ENCODE measurements at places on chromosomes 16 and 17.

DNA sequence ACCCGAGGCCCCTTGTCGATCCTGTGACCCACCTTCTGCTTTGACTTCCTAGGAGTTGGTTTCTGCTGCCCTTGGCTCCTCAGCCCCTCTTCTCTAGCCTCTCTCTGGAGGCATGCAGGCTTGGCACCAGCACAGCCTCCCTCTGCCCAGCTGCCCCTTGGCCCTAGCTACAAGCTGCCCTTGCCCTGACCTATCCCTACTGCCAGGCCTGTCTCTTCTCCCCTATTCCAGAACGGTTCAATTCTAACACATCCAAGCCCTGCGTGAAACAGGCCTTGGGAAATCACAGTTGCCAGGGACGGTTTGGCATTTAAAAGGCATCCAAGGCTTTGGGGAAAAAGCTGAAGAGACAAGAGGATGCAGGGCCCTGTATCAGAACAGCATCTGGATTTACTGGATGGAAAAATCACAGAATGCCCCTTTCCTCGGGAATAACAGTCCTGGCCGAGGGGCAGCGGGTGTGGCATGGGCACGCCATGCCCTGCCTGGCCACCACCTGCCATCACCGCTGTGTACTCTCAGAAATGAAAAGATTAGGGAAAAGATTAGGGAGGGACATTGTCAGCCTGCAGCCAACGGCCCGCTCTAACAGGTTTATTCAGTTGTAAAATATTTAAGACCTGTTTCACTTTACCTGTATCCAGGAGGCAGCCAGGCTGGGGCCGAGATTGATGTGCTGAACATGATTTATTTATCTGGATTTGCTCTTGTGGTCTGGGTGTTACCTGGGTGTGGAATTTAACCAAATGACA lies 15.8 kb downstream of the RAI1 start:
- no peak for DNase-seq

DNA sequence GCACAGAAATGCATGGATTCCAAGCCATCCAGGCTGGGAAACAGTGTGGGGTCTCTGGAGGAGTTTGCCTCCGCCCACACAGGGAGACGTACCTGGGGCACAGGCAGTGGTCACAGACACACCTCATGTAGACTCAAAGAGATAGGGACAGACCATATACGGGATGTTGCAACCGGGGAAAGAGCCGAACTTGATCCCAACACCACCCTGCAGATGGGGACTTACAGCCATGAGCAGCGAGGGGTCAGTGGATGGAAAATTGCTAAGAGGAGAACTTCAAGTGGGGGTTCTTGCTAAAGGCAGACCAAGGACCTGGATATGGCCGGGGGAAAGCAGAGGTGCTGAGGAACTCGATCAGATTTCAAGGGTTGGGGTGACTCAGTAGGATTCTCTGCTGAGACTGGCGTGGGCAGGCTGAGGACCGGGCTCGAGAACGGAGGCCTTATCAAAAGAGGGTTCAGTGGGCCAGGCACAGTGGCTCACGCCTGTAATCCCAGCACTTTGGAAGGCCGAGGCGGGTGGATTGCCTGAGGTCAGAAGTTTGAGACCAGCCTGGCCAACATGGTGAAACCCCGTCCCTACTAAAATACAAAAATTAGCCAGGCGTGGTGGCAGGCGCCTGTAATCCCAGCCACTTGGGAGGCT lies 12.0 kb upstream of the DNAH17 start:
- DNase-seq, result no peak

DNA sequence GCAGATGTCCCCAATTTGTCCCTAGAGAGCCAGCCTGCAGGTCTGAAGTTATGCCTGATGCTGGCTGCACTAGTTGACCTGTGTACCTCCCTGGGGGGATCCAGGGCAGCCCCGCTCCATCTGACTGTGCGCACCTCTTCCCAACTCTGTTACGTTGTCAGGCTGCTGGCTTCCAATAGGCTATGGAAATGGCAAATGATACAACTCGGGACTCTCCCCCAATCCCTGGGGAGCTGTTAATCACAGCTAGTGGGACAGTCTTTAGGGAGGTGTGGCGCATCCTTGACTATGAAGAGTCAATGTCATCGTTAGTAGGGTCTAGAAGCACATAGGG lies 30.1 kb downstream of the GPRC5B start:
- DNase-seq, result no peak

GRCh38 chr16:5895976-5896375 lies 798.4 kb upstream of the EEF2KMT start:
- no peak for DNase-seq

GRCh38 chr17:31722251-31723056 lies 136.6 kb downstream of the COPRS start:
- DNase-seq, result peak; percentile 54

DNA sequence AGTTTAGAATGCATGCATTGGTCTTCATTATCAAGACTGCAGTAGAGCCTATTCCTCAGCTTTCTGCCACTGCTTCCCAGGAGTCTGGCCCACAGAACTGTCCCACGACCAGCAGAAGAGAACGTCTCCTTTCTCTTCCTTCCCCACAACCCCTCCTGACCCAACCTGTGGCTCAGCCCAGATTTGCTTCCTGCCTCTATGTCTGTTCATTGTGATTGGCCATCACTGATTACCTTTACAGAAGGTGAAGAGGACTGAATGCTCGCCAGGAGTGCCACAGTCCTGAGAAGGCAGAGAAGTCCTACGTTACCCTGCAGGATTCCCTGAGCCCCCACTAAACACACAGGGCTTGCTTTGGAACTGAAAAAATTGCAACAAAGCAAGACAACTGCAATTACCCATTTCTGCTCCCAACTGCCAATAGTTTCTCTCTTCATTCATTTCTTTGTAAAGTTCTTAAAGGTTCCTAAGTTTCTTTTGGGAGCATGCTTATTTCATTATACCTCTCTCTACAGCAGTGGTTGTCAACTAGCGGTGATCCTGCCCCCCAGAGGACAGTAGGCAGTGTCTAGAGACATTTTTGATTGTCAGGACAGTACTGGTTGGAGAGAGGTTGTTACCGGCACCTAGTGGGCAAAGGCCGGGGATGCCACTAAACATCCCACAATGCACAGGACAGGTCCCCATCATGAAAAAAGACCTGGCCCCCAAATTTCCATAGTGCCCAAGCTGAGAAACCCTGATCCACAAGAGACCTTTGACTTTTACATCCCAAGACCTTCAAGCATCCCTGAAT lies 4.5 kb upstream of the NAT9 start:
- DNase-seq, result no peak

- no peak for DNase-seq
Measured at GRCh38 chr17:9054126-9054975, 33.0 kb downstream of the NTN1 start.

DNA sequence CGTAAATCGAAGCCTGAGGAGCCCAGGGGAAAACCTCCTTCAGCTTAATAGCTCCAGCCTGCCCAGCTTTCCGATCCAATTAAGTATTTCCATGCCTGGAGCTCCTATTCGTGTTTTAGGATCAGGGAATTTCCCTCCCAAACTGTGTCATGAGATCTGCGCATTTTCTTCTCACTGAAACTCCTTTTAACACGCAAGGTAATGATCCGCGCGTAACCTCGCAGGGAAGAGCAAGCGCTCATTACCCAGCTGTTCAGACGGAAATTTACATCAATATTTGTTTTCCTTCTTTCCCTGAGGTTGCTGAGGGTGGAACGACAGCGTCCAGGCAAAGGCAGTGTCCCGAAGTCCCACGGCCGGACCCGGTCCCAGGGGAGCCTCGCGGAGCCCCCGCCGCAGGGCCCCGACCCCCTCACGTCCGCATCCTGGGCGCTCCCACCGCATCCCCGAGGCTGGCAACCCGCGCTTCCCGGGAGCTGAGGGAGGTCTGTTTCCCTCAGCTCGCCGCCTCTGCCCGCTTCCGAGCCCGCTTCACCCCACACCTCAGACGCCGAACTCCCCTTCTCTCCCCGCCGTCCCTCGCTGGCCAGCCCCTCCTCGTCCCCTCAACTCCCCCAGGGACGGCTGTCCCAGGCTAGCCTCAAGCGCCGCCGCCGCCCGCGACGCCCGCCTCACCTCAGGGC lies 415 bp downstream of the ABCA5 start:
- peak; percentile 33 for DNase-seq

GRCh38 chr16:7209598-7209997 lies 123.0 kb upstream of the RBFOX1 start:
- DNase-seq, result no peak

DNA sequence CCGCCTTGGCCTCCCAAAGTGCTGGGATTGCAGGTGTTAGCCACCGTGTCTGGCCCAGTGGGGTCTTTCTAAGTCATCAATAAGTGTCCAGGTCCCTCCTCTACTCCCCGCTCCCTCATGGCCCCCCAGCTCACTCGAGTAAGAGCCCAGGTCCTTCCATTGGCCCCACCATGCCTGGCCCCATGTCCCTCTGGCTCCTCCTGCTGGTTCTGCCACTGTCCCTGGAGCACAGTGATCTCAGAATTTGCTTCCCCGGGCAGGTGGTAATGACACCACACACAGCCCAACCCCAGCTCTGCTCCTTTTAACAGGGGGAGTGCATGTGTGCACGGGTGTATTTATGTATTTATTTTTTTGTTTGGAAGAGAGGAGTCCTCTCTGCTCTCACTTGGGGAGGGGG lies 19.6 kb downstream of the MGAT5B start:
- no peak for DNase-seq

- DNase-seq, result peak; percentile 51
Measured at GRCh38 chr16:59632276-59632855, 898.2 kb upstream of the GOT2 start.

DNA sequence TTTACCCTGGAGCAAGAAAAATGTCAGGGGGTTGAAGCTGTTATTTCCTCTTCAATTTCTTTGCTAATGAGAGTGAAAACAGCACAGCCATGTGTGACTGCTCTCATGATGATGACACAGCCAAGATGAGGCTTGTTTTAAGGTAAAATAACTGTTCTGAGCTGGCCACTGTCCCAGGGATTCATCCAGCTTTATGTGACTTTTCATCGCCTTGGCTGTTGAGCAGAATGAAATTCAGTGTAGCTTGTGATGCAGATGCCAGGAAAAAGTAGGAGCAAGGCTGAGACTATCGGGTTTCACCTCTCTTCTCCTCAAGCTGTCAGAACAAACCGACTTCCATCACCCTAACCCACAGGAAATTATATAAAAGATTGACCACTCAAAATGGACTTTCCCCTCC lies 361.8 kb upstream of the CDH5 start:
- DNase-seq, result peak; percentile 62

- peak; percentile 17 for DNase-seq
Measured at GRCh38 chr17:10271106-10271562, 72.7 kb upstream of the GAS7 start.

- DNase-seq, result no peak
Measured at GRCh38 chr16:78957317-78958100, 643.0 kb downstream of the MAF start.

- DNase-seq, result no peak
Measured at GRCh38 chr17:34487626-34488025, 91.8 kb upstream of the TMEM132E start.

DNA sequence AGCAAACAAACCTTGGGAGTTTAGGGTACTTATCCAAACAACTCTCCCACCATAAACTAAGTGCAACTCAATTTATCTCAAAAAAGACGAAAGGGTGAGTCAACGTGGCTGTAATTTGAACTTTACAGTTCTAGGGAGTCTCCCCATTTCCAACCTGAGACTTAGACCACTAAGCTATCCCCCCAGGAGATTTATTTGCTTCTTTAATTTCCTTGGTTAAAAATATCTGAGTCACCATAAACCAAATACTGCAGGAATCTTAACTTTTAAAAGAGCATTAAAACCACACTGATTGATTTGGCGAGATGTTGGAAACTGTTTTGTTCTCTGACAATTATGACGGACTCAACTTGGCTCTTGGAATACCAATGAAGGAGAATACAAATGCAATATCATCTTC lies 299.3 kb upstream of the SOX9 start:
- DNase-seq, result no peak

DNA sequence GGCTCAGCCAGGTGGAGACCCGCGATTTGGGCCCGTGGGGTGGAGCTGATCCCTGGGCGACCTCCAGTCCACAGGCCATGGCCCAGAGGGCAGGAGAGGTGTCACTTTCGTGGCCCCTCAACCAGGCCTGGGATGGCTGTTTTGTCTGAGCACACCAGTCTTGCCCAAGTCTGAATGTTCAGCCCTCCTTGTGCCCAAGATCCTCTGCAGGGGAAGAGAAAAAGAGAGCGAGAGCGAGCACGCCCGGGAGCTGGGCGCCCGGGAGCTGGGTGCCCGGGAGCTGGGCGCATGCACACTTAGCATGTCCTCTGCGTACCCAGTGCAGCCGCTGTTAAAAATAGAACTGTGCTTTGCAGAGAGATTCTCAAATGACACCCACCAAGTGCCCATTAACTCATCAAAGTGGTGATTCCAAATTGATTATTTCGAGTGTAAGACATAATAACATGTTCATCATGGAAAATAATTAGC lies 403.3 kb upstream of the TNRC6C start:
- DNase-seq, result no peak

DNA sequence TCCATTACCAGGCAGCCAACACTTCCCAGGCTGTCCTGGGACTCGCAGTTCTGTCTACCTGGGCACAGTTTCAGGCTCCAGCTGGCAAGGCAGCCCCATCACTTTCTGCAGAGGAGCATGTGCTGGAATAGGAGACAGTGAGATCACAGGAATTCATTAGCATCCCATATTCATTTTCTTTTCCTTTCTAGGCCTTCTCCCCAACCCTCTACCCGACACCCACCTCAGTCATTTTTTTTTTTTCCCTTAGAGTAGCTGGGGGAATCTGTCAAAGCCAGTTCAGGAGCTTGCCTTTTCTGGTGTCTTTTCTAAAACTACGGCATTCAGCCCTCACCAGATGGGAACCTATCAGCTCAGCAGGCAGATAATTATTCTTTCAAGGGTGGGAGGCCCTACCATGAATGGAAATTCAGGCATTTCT lies 42.4 kb upstream of the FBXO47 start:
- no peak for DNase-seq

DNA sequence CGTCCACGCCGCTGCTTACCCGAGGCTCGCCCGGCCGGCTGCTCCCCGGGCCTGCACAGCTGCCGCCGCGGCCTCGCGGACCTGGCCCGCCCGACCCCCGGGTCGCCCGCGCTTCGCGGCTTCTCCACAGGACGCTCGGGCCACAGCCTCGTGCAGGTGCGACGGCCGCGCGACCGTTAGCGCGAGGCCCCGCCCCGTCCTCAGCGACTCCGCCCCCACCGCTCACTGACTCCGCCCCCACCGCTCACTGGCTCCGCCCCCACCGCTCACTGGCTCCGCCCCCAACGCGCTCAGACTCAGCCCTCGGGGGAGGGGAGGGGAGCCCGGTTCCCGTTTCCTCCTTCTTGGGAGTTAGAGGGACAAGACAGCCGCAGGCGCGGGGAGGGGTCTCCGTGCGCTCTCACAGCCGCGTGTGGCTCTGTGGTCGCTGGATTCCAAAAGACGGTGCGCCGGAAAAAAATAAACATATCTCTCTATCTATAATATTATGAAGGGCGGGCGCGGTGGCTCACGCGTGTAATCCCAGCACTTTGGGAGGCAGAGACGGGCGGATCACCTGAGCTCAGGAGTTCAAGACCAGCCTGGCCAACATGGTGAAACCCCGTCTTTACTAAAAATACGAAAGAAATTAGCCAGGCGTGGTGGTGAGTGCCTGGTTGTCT lies at the start of gene MEIOB:
Gene MEIOB, minus strand, starts transcription at position 191 of the 662 bp plus-strand sequence. CDS start 3,989 bp downstream, outside the sequence.
- DNase-seq, result peak; percentile 21
